ENCODE measurements at places on chromosomes 6 and 20. TPM values are rescaled to one million over a fixed set of nuclear protein-coding genes. Genes with fewer than 3 reads are reported as not detected.

- no peak overlapping the region for H3K4me3 ChIP-seq
- no peaks in the 10 kb centered on the region for H3K4me1 ChIP-seq
- no peaks in the 10 kb centered on the region for H3K36me3 ChIP-seq
- no peak for DNase-seq
These were observed 8.5 kb downstream of the MOXD1 start for GRCh38 chr6:132392792-132393191.

GRCh38 chr6:166998256-166999144, 697 bp upstream of the CEP43 start:
- no peaks in the 10 kb centered on the region for H3K36me3 ChIP-seq
- H3K4me3 ChIP-seq, result peak overlapping the region; percentile 100
- peaks cover 29% of the 10 kb centered on the region for H3K4me1 ChIP-seq
- DNase-seq, result peak; percentile 91

GRCh38 chr6:85394853-85395538, 54.9 kb upstream of the NT5E start:
- DNase-seq, result no peak
- no peak overlapping the region for H3K27ac ChIP-seq
- no peaks in the 10 kb centered on the region for H3K4me1 ChIP-seq
- H3K36me3 ChIP-seq, result no peaks in the 10 kb centered on the region

GRCh38 chr6:41942067-41942851, 651 bp upstream of the CCND3 start:
- peaks cover 93% of the 10 kb centered on the region for H3K4me1 ChIP-seq
- peak overlapping the region; percentile 89 for H3K4me3 ChIP-seq
- H3K36me3 ChIP-seq, result no peaks in the 10 kb centered on the region
- DNase-seq, result no peak
- peak overlapping the region; percentile 95 for H3K27ac ChIP-seq

Gene BTNL2
- polyA plus RNA-seq, result not detected

Gene EEF1A2
- polyA plus RNA-seq, result 0.53 TPM

DNA sequence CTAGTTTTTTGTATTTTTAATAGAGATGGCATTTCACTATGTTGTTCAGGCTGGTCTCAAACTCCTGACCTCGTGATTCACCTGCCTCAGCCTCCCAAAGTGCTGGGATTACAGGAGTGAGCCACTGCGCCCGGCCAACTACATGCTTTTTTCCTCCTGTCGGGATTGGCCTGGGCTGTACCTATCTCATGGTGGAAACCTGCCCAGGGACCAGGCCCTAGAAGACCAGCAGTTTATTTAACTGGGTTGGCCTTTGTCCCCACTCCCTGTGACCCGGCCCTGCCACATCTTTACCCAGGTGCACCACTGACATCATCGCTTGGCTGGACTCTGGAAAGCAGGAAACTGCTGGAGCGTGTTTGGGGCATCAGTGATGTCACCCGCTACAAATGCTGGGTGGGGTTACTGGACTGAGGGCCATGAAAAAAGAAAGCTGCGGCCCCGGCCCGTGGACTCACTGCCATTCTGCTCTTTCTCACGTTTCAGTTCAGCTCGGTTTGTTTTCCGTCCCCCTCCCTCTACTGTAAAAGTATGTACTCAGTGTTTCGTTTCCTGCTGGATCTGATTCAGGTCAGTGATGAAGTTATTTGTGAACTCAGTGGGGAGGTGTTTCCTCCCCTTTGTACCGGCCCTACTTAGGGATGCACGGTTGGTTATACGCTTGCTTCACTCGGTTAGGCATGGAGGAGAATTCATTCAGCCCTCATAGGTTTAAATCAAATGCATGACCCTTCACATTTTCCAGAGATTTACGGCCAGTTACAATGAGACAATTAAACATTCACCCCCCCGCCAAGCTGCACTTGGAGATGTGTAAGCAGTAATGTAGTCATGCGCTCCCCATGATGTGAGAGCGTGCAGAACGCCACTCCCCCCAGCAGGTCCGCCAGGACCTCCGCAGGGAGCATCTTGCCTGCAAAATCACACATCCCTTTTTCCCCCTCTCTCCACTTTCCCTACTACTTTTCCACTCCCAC, 179.3 kb downstream of the MTHFD1L start:
- no peaks in the 10 kb centered on the region for H3K36me3 ChIP-seq
- H3K4me3 ChIP-seq, result no peak overlapping the region
- peak; percentile 66 for DNase-seq
- H3K27me3 ChIP-seq, result no peaks in the 10 kb centered on the region

Gene FANCE
- 3.6 TPM for polyA plus RNA-seq

Gene CDH26
- polyA plus RNA-seq, result 0.89 TPM

- no peak for DNase-seq
- peaks cover 58% of the 10 kb centered on the region for H3K4me1 ChIP-seq
- no peaks in the 10 kb centered on the region for H3K36me3 ChIP-seq
- H3K27me3 ChIP-seq, result no peaks in the 10 kb centered on the region
- H3K27ac ChIP-seq, result no peak overlapping the region
These were observed 6.7 kb upstream of the VNN2 start for GRCh38 chr6:132764370-132764769.

Gene APOM
- polyA plus RNA-seq, result 9.7 TPM

- H3K4me1 ChIP-seq, result peaks cover 14% of the 10 kb centered on the region
- no peaks in the 10 kb centered on the region for H3K36me3 ChIP-seq
- DNase-seq, result no peak
- no peaks in the 10 kb centered on the region for H3K27me3 ChIP-seq
- no peak overlapping the region for H3K27ac ChIP-seq
- no peak overlapping the region for H3K4me3 ChIP-seq
These were observed 40.2 kb downstream of the PLAGL1 start for GRCh38 chr6:143967706-143968376.

DNA sequence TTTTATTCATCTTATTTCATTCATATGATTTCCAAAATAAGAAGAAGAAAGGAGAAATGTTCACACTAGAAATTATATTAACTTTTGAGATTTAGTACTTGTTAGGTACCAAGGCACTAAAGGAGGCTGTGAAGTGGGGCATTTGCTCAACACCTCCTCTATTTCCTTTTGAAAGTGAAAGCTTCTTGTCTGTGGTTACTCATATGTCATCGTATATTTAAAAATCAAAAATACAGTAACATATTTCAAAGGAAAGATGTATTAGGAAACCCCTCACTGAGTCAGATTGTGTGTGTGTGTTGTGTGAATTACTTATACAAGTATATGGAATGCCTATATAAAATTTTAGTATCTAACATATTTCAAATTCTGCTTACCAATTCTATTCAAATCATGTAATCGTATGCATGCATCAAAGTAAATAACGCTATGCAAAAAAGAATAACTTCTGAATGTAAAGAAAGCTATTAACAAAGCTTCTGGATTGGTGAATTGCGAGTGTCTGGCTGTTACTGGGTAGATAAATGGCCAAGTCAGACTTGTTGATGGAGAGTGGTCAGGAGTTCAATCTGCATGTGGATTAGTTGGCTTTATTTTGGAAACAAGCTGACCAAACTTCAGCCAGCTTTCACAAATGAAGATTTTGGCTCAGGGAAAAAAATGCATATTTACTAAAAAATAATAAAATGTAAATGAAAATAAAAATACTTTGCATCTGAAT, 70.9 kb downstream of the PACRG start:
- H3K27me3 ChIP-seq, result no peaks in the 10 kb centered on the region
- H3K36me3 ChIP-seq, result no peaks in the 10 kb centered on the region
- H3K4me1 ChIP-seq, result no peaks in the 10 kb centered on the region
- H3K27ac ChIP-seq, result no peak overlapping the region
- peak overlapping the region; percentile 10 for H3K4me3 ChIP-seq
